ENCODE measurements at places on chromosomes 4 and X. TPM values are rescaled to one million over a fixed set of nuclear protein-coding genes. Genes with fewer than 3 reads are reported as not detected.

The CYBB gene
- 3.7 TPM for total RNA-seq

- H3K4me3 ChIP-seq, result no peak overlapping the region
- H3K36me3 ChIP-seq, result no peaks in the 10 kb centered on the region
- DNase-seq, result no peak
- H3K27ac ChIP-seq, result no peak overlapping the region
- peaks cover 6% of the 10 kb centered on the region for H3K4me1 ChIP-seq
- peaks cover 27% of the 10 kb centered on the region for H3K27me3 ChIP-seq
Measured at GRCh38 chr4:76690011-76690905, 207.7 kb downstream of the SOWAHB start.

- no peaks in the 10 kb centered on the region for H3K36me3 ChIP-seq
- H3K4me1 ChIP-seq, result no peaks in the 10 kb centered on the region
- DNase-seq, result no peak
- H3K27me3 ChIP-seq, result no peaks in the 10 kb centered on the region
Measured at GRCh38 chrX:139560221-139560620, 29.7 kb downstream of the F9 start.

DNA sequence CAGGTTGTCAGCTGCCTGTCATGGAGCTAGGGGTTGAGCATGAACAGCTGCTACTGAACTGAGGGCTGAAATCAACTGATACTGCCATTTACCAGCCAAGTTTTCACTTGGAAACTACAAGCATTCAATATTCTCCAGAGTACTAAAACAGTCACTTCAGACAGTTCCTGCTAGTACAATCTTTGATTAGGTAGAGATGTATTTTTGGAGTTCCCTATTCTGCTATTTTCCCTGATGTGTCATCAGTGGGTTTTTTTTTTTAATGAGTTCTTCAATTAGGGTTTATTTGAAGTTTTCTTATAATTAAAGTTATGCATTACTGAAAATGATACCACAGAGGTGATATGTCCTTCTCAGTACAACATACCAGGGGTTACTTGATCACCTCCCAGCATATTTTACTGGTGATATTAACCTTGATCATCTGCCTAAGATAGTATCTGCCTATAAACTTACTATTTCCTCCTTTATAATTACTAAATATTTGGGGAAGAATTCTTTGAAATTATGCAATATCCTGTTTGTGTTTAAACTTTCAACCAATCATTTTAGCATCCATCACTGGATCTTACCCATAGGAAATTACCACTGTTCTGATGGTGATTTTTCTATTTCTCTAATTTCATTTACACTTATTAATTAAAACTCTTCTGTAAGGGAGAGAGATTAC, 13.6 kb downstream of the PDCL2 start:
- H3K4me1 ChIP-seq, result no peaks in the 10 kb centered on the region
- H3K4me3 ChIP-seq, result no peak overlapping the region
- no peaks in the 10 kb centered on the region for H3K27me3 ChIP-seq
- DNase-seq, result no peak
- no peaks in the 10 kb centered on the region for H3K36me3 ChIP-seq

The REELD1 gene
- 0.46 TPM for total RNA-seq

- no peaks in the 10 kb centered on the region for H3K36me3 ChIP-seq
- no peak for DNase-seq
- no peaks in the 10 kb centered on the region for H3K4me1 ChIP-seq
- H3K27ac ChIP-seq, result no peak overlapping the region
- no peak overlapping the region for H3K4me3 ChIP-seq
Measured at GRCh38 chr4:127732623-127733328, 2.6 kb downstream of the SLC25A31 start.

The ARHGAP10 gene
- total RNA-seq, result 9.7 TPM

- no peaks in the 10 kb centered on the region for H3K4me1 ChIP-seq
- no peaks in the 10 kb centered on the region for H3K36me3 ChIP-seq
- DNase-seq, result no peak
Measured at GRCh38 chr4:155758481-155759371, at the start of gene GUCY1B1. GUCY1B1 (plus strand) TSS chr4:155759021; CDS start chr4:155759141, 120 bp downstream.

The PAGE2 gene
- not detected for total RNA-seq

The KCNIP4 gene
- not detected for total RNA-seq

The PWWP3B gene
- total RNA-seq, result not detected

- no peak for DNase-seq
- H3K36me3 ChIP-seq, result no peaks in the 10 kb centered on the region
- H3K4me3 ChIP-seq, result no peak overlapping the region
- H3K4me1 ChIP-seq, result no peaks in the 10 kb centered on the region
Measured at GRCh38 chr4:7170012-7170411, 22.3 kb upstream of the SORCS2 start.

- no peak for DNase-seq
- no peaks in the 10 kb centered on the region for H3K27me3 ChIP-seq
- H3K27ac ChIP-seq, result no peak overlapping the region
Measured at GRCh38 chrX:127702527-127702926, 349.7 kb downstream of the ACTRT1 start.

DNA sequence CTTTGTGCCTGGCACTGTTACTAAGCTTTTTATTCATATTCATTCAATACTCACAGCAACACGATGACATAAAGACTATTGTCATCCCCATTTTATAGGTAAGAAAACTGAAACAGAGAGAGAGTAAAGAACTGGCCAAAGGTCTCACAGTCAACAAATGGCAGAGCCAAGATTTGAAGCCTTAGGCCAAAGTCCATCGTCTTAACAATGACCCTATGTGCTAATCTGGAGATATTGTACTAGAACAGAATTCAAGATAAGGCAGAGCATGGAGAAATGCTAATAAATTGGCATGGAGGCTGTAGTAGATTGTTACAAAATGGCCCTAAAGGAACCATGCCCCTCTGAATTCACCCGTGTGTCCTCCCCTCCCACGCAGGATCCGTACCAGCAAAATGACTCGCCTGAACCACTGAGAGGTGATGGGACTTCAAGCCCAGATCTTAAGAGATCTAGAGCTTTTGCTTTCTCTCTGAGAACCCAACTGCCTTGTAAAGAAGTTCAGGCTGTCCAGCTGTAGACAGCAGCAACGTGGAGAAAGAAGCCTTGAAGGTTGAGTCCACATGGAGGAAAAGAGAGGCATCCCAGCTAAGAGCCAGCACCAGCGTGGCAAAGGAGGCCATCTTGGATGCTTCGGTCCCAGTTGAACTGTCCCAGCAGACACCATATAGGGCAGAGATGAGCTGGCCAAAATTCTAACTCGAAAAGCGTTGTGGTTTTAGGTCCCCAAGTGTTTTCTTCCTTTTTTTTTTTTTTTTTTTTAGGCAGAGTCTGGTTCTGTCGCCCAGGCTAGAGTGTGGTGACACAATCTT, 52.8 kb upstream of the RBM47 start:
- H3K27ac ChIP-seq, result no peak overlapping the region
- H3K4me3 ChIP-seq, result no peak overlapping the region
- H3K27me3 ChIP-seq, result no peaks in the 10 kb centered on the region
- no peaks in the 10 kb centered on the region for H3K36me3 ChIP-seq

DNA sequence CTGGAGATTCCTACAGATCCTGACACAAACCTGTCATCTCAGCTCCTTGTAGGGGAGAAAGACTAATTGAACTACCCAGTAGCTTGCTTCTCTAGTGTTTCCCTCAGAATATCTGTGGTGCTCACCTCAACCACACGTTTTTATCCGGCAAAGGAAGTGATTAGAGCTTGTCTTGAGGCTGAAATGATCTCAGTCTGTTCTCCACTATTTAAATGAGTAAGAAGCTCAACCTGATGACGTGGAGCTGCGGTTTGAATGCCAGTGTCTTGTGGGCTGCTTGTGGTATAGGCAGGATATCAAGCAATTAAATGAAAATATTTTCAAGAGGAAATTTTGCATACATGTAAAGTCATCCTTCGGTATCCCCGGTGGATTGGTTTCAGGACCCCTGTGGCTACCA, 270.2 kb downstream of the TLL1 start:
- H3K27ac ChIP-seq, result no peak overlapping the region
- H3K4me1 ChIP-seq, result no peaks in the 10 kb centered on the region
- no peaks in the 10 kb centered on the region for H3K36me3 ChIP-seq
- H3K4me3 ChIP-seq, result no peak overlapping the region

DNA sequence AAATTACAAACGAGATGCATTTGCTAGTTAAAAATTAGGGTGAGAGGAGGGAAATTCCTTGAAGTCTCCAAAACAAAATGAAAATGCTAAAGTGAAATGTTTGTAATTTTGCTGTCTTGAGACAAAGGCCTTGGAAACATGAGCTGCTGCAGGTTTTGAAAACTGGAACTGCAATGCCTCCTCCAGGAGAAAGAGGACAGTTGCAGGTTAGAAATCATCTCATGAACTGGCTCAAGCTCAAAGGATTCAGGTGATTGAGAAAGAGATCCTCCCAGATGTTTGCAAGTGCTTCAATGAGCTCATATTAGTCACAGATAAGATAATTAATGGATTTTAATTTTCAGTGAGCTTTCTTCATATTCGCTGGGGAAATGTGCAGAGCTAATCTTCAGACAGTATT, 32.4 kb downstream of the SMPX start:
- no peaks in the 10 kb centered on the region for H3K4me1 ChIP-seq
- no peak overlapping the region for H3K27ac ChIP-seq
- H3K36me3 ChIP-seq, result no peaks in the 10 kb centered on the region
- no peaks in the 10 kb centered on the region for H3K27me3 ChIP-seq

- no peak for DNase-seq
- no peak overlapping the region for H3K4me3 ChIP-seq
- H3K4me1 ChIP-seq, result no peaks in the 10 kb centered on the region
- no peak overlapping the region for H3K27ac ChIP-seq
- no peaks in the 10 kb centered on the region for H3K36me3 ChIP-seq
Measured at GRCh38 chr4:159655547-159655946, 552.7 kb downstream of the RAPGEF2 start.

The MAGEE2 gene
- not detected for total RNA-seq

The JADE1 gene
- total RNA-seq, result 28.4 TPM

The TRAM1L1 gene
- total RNA-seq, result not detected

DNA sequence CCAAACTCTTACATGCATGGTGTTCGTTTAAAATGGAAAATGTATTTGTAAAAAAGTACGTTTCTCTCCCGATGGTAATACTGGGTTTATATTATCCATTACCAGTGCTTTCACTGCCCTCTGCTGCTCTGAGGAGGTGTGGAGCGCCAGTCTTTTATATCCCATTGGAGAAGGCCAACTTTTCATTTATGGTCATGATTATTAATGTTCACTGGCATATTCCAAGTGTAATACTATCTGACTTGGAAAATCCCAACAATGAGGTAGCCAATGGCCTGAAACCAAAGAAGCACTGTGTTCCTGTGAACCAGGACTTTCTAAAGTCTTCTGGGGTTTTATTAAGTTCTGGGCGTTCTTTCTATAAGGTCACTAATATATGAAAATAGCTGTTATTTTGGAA, 80.7 kb downstream of the SYNPO2 start:
- no peak overlapping the region for H3K27ac ChIP-seq
- no peaks in the 10 kb centered on the region for H3K36me3 ChIP-seq
- H3K27me3 ChIP-seq, result no peaks in the 10 kb centered on the region
- no peaks in the 10 kb centered on the region for H3K4me1 ChIP-seq

DNA sequence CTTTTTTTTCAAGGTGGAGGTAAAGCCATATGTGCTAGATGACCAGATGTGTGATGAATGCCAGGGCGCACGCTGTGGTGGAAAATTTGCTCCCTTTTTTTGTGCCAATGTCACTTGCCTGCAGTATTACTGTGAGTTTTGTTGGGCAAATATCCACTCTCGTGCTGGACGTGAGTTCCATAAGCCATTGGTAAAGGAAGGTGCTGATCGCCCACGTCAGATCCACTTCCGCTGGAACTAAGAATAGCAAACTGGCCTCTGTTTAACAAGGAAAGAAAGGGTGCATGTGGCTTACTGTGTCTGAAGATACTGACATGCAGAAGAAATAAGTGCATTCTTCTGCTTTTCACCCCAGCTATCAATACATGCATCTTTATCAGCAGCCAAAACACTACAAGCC, 63.9 kb downstream of the CPEB2 start:
- no peak overlapping the region for H3K4me3 ChIP-seq
- H3K27me3 ChIP-seq, result no peaks in the 10 kb centered on the region
- no peaks in the 10 kb centered on the region for H3K4me1 ChIP-seq
- H3K36me3 ChIP-seq, result peaks cover 5% of the 10 kb centered on the region

The TRMT10A gene
- total RNA-seq, result 10.1 TPM

- H3K27ac ChIP-seq, result no peak overlapping the region
- no peak for DNase-seq
- H3K27me3 ChIP-seq, result no peaks in the 10 kb centered on the region
- H3K4me3 ChIP-seq, result no peak overlapping the region
- H3K36me3 ChIP-seq, result no peaks in the 10 kb centered on the region
Measured at GRCh38 chr4:73507541-73507940, 26.0 kb downstream of the AFM start.

GRCh38 chrX:63961964-63962363, 176.9 kb upstream of the ARHGEF9 start:
- no peaks in the 10 kb centered on the region for H3K36me3 ChIP-seq
- H3K4me1 ChIP-seq, result no peaks in the 10 kb centered on the region
- no peak overlapping the region for H3K4me3 ChIP-seq
- no peak for DNase-seq
- H3K27me3 ChIP-seq, result no peaks in the 10 kb centered on the region
- no peak overlapping the region for H3K27ac ChIP-seq

DNA sequence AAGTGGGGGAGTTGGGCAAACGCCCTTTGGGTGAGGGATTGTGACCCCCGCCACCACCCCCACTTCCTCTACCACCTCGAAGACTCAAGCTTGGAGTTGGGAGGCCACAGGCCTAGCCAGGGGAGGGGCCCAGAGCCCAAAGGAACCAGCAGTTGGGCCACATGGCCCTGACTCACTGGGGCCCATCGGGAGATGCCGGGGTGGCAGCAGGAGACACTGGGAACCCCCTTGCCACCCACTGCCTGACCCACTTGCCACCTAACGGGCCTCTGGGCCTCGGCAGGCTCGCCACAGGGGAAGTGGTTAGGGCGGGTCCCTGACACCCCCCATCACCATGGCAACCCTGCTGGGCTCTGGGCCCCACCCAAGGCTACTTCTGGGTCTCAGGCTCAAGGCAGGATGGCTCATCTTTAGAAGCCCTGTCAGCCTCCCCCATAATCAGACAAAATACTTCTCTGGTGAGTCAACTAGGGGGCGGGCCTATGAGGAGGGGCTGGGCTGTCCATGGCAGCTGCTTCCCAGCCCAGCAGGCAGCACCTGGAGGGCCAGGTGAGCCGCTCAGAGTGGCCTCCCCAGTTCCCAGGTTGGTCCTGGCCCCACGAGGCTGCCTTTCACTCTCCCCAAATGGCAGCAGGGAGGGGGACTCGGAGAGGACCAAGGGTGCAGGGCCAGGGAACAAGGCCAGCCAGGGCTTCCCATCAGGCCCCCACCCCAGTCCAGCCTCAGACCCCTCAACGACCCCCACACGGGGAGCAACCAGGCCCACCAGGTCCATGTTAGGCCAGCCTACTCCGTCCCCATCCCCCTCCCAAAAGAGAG, 5.6 kb downstream of the FLNA start:
- H3K27me3 ChIP-seq, result no peaks in the 10 kb centered on the region
- H3K4me1 ChIP-seq, result peaks cover 41% of the 10 kb centered on the region
- peak overlapping the region; percentile 99 for H3K27ac ChIP-seq

The CSAG2 gene
- not detected for total RNA-seq

GRCh38 chr4:140103676-140104075, 50.3 kb downstream of the MAML3 start:
- no peaks in the 10 kb centered on the region for H3K27me3 ChIP-seq
- H3K27ac ChIP-seq, result no peak overlapping the region
- peaks cover 15% of the 10 kb centered on the region for H3K4me1 ChIP-seq

All from CD8-positive, alpha-beta memory T cell (primary cell).